ENCODE measurements at places on chromosomes 16 and 17.

DNA sequence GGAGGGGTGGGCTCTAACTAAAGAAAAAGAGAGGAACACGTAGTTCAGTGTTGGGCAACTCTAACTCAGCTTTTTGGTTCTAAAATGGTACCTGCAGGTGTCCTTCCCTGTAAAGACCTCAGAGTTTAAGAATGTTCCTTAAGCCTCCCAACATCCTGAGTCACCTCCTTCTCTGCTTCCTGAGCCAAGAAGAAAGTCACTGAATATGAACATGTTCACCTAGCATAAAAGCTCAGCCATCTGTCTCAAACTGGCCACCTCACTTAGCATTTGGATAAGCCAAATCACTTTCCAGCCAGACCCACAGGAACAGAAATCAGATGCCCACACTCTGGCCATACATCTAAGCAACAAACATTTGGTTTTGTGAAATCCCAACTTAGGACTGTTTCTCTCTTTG is 3.7 kb downstream of the TMEM98 start:
- DNase-seq, result no peak

DNA sequence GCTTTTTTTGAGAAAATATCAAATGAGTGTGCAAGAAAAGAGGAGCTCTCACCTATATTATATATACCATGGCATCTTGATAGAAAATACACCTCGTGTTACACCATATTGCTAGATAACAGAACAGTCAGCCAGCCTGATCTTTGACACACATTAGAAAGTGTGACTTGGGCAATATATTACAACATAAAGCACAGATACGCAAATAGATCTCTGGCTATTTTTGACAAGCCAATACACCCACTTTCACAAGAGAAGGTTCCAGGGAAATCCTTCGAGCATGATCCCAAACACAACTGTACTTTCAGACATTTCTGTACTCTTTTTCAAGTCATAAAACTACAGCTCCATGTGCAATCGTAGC is 9.4 kb downstream of the GGA2 start:
- DNase-seq, result no peak

GRCh38 chr17:41614098-41614497 is 1.5 kb upstream of the KRT16 start:
- no peak for DNase-seq

- no peak for DNase-seq
Measured at GRCh38 chr17:28366605-28367004, 1.6 kb upstream of the SEBOX start.

- DNase-seq, result peak; percentile 49
Measured at GRCh38 chr17:59154292-59154720, 680 bp downstream of the SKA2 start.

- peak; percentile 6 for DNase-seq
Measured at GRCh38 chr16:74455213-74455612, 33.9 kb upstream of the CLEC18B start.

GRCh38 chr16:10685709-10686108 is 9.0 kb downstream of the TEKT5 start:
- no peak for DNase-seq

DNA sequence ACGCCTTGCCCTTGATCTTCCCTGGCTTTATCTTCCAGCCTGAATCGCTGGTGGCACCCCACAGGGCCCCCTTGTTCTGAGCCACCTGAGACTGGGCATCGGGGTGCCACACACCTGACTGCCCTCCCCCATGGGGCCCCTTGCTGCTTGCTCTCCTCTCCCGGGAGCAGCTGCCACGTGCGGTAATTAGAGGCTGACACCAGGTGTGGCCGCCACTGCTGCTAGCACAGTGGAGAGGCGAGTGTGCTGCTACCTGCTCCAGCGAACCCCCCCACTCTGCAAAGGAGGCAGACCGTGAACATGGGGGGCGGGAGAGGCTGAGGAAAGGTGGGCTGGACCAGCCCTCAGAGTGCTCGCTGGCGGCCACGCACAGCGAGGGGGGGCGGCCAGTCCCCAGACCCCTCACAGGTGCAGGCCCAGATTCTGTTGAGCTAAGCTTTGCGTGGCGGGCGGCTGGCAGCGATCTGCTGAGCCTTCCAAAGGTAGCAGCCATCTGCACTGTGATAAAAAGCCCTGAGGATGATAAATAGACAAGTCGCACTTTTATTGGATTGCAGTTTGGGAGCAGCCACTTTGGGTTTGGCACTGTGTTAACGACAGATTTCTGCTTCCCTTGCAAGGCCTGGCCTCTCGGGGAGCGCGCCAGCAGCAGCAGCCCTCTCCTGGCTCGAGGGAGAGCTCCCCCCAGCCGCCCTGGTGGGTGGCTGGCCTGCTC is 167.9 kb upstream of the GSE1 start:
- no peak for DNase-seq

- no peak for DNase-seq
Measured at GRCh38 chr17:38317081-38317480, 20.1 kb downstream of the MRPL45 start.

GRCh38 chr17:75910699-75911098 is 6.0 kb upstream of the MRPL38 start:
- DNase-seq, result no peak

GRCh38 chr16:23499801-23500200 is 10.5 kb downstream of the GGA2 start:
- no peak for DNase-seq

DNA sequence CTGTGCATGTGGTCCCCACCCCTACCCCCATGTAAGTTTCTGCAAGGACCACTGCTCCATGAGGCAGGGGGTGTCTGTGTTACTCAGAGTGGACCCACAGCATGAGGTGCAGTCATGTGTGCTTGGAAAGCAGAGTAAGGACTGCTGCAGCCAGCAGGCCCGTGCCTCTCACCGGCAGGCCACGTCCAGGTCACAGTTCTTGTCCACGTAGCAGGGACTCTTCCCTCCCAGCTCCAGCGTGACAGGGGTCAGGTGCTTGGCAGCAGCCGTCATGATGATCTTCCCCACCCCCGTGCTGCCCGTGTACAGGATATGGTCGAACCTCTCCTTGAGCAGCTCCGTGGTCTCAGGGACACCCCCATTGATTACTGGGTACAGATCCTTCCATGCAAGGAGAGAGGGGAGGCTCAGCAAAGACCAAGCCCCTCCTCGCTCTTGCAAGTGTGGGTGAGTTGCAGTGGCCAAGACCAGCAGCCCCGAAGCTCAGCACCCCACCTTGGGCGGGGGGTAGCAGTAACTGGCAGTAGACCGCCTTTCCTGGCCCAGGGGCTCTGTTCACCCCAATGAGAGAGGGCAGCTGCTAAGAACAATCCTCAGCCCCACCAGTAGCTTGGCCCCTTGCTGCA is 6.2 kb downstream of the ALDH3A1 start:
- DNase-seq, result no peak

- peak; percentile 22 for DNase-seq
Measured at GRCh38 chr16:80317599-80318037, 223.2 kb upstream of the DYNLRB2 start.

DNA sequence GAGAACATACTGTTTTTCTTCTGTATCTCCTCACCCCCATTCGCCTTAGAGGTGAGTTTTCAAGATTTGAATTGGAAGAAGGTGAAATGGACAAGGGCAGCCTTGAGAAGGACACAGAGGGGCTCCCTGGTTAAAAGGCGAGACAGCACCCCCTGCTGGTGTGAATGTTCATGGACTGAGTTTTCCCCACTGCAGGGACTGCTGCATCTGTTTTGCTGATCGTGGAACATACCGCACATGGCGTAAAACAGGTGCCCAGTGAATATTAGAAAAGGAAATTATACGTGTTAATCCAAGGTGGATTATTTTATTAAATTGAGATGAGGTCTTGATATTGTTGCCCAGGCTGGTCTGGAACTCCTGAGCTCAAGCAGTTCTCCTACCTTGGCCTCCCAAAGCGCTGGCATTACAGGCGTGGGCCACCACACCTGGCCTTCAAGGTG is 54.5 kb downstream of the NDE1 start:
- peak; percentile 76 for DNase-seq

DNA sequence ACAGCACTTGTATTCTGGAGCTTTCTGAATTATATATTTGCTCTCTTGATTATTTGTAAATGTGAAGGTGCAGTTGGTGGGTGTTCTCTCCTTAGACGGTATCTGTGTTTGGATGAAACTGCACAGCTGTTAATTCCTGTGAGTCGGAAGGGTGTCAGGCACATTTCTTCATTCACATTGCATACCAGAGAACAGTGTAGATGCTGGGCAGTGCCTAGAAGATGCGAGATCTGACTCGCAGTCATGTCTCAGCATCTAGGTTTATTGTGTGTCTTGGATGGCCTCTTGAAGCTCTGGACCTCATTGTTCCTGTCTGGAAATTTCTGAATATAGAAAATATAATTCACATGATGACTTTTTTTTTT is 61.2 kb downstream of the CLEC16A start:
- peak; percentile 59 for DNase-seq

DNA sequence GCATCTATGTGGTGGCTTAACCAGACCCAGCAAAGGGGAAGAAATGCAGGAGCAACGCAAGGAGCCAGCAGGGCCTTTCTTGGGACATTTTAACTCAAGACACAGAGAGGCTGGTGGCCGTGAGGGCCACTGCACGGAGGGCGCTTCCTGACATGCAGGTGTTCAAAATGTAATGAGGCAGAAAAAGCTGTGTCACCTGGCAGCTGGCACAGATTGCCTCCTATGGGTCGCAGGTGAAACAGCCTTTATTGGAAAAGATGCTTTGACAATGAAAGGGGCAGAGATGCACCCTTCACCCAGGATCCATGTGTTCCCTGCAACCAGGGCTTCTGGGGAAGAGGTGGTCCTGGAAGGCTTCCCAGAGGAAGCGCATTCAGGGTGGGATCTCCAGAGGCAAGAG is 219.3 kb downstream of the XYLT1 start:
- no peak for DNase-seq

- DNase-seq, result no peak
Measured at GRCh38 chr17:73637866-73638265, 6.4 kb downstream of the SDK2 start.

GRCh38 chr16:57952909-57953308 is 18.0 kb downstream of the CNGB1 start:
- no peak for DNase-seq

DNA sequence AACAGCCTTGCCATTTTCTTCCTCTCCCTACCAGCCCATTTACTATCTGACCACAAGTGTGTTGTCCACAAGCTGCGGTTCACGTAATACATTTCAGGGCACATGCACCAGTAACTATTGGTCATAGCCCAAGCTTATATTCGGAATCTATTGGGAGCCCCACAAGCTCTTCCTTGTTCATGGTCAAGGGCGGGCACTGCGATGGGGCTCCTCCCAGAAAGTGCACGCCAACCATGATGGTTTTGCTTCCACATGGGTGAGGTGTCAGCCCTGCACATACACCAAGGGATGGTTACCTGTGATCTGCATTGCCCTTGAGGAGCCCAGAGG is 12.1 kb downstream of the THRA start:
- no peak for DNase-seq

- peak; percentile 85 for DNase-seq
Measured at GRCh38 chr17:5584383-5585286, at the start of gene NLRP1. NLRP1 (minus strand) TSS chr17:5584509; CDS start chr17:5583957, 552 bp downstream.

DNA sequence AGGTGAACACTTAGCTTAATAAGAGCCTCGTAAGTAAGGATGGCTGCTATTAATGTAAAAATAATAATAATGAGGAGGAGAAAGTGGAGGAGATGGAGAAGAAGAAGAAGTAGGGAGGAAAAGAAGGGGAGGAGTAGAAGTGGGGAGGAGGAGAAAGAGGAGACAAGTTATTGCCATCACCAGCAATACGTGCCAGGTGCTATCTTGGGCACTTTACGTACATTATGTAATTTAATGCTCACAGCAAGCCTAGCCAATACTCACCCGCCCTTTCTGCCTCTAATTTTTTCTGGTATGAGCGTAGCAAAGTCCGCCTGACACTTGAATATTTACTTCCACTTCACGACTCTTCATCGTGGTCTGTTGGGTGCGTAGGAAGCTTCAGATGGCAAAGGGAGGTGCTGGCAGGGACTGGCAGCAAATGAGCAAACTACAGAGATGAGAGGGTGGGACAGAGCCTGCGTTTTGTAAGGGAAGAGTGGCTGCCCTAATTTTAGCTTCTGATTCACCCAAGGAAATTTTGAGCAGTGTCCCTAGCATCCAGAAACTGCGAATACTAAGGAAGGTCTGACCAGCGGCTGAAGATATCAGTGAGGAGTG is 42.1 kb upstream of the CDH13 start:
- DNase-seq, result peak; percentile 47

- no peak for DNase-seq
Measured at GRCh38 chr17:9839433-9839832, 13.7 kb downstream of the GLP2R start.

- no peak for DNase-seq
Measured at GRCh38 chr16:57562066-57562465, 19.6 kb downstream of the ADGRG5 start.

DNA sequence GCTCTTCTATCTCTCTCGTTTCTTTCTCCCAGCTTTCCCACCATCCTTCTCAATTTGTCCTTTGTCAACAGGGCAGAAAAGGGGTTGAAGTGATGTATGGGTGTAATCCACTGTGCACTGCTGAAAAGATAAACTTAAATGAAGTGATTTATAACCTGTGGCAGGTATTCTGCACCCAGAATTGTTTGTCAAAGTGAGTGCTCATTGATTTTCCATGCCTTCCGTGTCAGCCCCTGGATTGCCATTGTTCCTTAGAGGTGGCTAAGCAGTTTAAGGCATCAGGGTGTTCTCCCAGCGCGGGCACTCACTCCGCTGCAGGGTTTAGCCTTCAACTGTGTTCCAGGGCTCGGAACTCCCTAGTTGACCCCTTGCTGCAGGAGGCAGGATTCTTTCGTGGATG is 82.9 kb downstream of the PITPNC1 start:
- DNase-seq, result no peak

DNA sequence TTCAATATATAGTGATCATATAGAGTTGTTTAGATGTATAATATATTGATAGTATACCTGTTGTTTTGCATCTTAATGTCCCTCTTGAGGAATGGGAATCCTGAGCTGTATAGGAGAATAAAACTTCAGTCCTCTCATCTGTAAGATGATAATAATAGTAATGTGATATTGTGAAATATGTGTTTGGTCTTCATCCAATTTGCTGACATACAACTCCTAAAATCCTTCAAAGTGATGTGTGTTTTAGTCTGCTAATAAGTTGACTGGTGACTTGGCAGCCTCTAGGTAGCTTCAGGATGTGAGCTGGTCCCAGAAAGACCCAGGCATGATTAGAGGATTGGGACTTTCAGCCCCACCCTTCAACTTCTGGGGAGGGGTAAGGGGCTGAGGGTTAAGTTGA is 22.8 kb upstream of the NFAT5 start:
- DNase-seq, result no peak

- DNase-seq, result no peak
Measured at GRCh38 chr16:51149721-51150164, 1.3 kb downstream of the SALL1 start.

DNA sequence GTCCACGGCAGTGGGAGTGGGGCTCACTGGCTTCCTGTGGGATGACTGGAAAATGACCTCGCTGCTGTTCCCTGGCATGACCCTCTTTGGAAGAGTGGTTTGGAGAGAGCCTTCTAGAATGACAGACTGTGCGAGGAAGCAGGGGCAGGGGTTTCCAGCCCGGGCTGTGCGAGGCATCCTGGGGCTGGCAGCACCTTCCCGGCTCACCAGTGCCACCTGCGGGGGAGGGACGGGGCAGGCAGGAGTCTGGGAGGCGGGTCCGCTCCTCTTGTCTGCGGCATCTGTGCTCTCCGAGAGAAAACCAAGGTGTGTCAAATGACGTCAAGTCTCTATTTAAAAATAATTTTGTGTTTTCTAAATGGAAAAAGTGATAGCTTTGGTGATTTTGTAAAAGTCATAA is 7.8 kb upstream of the RNF213 start:
- no peak for DNase-seq

Measured in myocyte (in vitro differentiated cells).